ENCODE measurements at places on chromosomes 2 and 18.

- peak; percentile 53 for DNase-seq
These were observed at the start of gene MYO1B for GRCh38 chr2:191245046-191245868. TSS of gene MYO1B (plus strand) at chr2:191245404. CDS start at chr2:191276896, 31,492 bp downstream.

DNA sequence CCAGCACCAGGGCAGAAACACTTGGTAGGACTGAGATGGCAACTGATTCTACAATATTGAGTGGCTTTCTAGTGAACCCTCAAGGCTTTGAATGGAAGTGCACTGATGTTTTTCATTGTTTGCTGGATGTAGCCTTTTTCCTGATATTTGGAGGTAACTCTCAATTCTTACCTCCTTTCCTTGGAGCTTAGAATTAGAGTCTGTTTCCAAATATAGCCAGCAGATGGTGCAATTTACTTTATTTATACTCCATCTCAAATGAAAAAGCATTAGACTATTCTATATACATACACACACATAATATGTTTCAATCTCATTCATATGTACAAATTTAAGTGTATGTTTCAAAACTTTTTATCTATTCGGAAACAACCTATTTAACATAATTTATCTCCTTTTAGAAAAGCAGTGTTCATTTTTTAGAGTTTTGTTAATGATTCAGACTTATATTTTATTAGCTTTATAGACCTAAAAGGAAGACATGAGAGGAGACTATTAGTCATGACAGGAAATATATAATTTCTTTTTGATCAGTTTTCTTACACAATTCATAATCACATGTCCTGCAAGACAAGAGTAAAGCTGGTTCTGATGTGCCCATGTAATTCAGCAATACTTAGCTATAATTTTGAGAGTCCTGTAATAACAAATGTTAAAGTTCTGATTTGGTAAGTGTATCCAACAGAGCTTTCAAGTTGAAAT lies 124.8 kb downstream of the NUP35 start:
- peak; percentile 5 for DNase-seq

GRCh38 chr2:177078416-177078815 lies 134.2 kb upstream of the HNRNPA3 start:
- DNase-seq = peak; percentile 3

DNA sequence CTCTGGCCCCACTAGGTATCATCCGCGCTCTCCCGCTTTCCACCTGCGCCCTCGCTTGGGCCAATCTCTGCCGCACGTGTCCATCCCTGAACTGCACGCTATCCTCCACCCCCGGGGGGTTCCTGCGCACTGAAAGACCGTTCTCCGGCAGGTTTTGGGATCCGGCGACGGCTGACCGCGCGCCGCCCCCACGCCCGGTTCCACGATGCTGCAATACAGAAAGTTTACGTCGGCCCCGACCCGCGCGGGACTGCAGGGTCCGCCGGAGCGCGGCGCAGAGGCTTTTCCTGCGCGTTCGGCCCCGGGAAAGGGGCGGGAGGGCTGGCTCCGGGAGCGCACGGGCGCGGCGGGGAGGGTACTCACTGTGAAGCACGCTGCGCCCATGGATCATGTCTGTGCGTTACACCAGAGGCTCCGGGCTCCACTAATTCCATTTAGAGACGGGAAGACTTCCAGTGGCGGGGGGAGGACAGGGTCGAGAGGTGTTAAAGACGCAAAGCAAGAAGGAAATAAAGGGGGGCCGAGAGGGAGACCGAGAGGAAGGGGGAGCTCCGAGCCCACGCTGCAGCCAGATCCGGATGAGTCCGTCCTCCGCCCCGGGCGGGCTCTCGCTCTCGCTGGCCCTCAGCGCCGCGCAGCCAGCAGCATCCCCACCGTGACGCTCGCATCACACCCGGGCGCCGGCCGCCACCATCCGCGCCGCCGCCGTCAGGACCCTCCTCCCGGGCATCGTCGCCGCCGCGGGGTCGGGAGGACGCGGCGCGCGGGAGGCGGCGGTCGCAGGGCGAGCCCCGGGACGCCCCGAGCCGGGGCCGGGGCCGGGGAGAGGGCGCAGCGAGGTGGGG lies 664 bp downstream of the NETO1 start:
- no peak for DNase-seq

Data from fibroblast of the conjunctiva (primary cell).